ENCODE measurements at places on chromosomes 4 and X. TPM values are rescaled to one million over a fixed set of nuclear protein-coding genes. Genes with fewer than 3 reads are reported as not detected.

NKX3-2 gene
- 1.5 TPM for total RNA-seq

KCND1 gene
- not detected for total RNA-seq

GABRQ gene
- 1.2 TPM for total RNA-seq

TAB3 gene
- total RNA-seq = 1.7 TPM

IL21 gene
- not detected for total RNA-seq

All from MG63 (cell line).